Foreskin fibroblast (primary cell): ENCODE measurements at places on chromosomes 4 and X.

- no peak for DNase-seq
Observed at GRCh38 chr4:11428899-11429698, 405 bp upstream of the HS3ST1 start.

DNA sequence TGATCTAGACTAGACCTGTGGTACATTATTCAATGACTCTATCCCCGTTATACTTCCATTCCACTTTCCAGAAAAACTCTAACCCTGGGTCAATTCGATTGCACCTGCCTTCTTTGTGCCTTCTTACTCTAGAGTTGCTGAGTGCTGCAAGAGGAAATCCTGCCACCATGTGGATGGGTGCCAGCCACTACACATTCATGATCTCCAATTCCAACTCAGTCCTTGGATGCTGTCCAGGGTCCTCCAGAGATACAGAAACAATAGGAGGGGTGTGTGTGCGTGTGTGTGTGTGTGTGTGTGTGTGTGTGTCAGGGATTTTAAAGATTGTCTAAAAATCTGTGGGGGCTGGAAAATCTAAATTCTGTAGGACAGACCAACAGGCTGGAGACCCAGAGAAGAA, 42.9 kb upstream of the INTS6L start:
- DNase-seq, result peak; percentile 79

DNA sequence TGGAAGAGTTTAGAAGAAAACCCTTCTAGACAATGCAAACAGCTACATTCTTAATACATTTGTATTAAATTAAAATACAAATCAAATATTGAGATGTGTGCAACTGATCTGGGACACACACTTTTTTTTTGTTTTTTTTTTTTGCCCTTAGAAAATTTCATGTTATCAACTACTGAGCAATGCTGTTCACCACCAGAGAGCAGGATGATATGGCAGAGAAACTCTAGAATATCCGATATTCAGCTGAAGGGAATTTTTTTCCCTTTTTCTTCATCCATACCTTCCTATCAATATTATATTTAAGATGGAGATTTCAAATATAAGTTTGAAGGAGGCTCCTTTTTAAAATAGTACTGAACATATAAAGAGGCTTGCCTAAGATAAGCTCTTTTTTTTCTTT, 1.0 kb downstream of the NDST3 start:
- DNase-seq, result no peak

DNA sequence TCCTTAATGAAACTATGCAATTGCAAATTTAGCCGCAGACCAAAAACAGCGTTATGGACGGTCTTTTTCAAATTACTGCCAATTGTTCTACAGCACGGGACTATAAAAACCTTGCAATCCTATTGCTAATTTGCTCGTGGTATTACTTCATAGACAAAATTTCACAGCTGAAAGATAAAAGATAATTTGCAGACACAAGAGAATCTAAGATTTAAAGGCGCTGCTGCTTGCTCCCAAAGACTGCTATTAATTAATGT, 1.4 kb upstream of the CAMK2D start:
- no peak for DNase-seq

DNA sequence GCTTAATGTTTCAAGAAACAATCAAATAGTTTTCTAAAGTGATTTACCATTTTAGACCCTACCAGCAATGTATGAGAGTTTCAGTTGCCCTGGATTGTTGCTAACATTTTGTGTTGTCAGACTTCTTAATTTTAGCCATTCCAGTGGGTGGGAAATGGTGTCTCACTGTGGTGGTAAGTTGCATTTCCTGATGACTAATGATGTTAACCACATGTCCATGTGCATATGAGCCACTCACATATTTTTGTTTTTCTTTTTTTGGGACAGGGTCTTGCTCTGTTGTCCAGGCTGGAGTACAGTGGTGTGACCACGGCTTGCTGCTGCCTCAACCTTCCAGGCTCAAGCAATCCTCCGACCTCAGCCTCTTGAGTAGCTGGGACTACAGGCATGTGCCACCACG, 48.3 kb downstream of the MED28 start:
- peak; percentile 50 for DNase-seq

GRCh38 chr4:23937173-23937572, 47.3 kb upstream of the PPARGC1A start:
- peak; percentile 87 for DNase-seq

DNA sequence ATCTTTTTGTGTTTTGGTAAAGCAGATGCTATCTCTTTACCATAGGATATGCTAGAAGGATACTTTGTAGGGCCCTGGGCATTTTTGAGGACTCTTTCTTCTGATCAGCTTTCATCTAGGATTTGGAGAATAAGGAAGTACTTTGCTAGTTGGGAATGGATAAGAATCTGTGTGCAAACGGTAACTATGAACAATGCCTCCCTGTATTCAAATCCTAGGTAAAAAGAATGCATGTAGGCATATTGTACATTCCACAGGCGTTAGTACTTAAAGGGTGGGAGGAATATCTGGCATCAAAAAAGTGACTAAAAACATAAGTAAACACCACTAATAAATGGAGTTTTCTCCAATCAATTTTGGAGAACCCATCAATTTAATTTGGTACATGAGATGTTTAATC, 59.7 kb downstream of the SH3BGRL start:
- DNase-seq, result peak; percentile 13

GRCh38 chrX:109264878-109265277, 217.0 kb downstream of the GUCY2F start:
- DNase-seq, result no peak

DNA sequence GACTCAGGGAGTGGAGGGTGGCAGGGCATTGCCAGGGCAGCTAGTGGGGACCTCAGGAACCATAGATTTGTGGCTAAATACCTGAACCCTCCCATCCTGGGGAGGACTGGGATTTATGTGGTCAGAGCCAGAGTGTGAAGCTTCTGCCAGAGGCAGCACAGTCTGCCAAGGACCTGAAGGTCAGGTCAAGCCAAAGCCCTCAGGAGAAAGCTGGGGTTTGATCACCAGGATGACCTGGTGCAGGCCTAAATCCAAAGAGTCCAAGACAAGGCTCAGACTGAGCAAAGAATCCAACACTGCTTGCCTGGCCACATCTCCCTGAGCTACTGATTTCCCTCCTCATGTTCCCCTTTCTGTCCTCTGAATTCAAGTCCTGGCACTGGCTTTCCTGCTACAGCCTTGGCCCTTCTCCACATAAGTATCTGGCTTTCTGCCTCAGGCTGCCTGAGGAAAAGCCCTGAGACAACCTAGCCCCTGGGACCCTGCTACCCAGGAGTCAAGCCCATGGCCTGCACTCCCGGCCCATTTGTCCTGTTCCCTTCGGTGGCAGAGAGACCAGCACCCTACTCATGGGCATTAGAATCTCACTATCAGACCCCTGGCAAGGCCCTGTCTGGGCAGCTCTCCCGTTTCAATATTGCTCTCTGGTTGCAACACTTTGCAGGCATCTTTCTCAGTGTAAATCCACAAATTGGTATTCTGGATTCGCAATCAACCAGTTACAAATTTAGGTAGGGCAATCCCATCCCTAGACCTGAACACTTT, 39.3 kb upstream of the SLC25A43 start:
- no peak for DNase-seq

DNA sequence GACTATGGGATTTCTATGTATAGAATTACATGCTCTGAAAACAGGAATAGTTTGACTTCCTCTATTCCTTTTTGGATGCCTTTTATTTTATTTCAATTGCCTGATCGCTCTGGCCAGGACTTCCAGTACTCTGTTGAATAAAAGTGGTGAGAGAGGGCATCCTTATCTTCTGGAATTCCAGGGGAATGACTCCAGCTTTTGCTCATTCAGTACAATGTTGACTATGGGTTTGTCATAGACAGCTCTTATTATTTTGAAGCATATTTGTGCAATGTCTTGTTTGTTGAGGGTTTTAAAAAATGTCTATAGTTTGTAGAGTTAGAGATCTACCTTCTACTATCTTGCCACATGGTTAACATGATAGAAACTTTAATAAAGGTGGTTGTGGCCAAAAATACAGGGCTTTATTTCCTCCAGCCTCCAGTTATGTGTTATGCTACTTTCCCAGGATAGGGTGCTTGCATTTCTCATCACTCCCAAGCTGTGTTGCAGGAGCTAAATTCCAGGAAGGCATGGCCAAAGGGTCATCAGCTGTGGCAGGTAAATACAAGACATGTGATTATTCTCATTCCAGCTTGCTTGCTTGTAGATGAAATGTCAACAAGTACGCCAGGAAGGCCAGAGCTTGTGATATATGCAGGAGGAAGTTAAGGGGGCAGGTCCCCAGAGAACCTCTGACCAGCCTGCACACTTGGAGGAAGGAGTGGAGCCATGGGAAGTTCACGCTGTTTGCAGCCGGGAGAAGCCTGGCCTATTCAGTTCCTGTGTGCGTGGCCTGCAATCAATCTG, 142.4 kb upstream of the CPXCR1 start:
- no peak for DNase-seq

GRCh38 chr4:189029976-189030504, 890.8 kb downstream of the TRIML1 start:
- DNase-seq, result no peak

DNA sequence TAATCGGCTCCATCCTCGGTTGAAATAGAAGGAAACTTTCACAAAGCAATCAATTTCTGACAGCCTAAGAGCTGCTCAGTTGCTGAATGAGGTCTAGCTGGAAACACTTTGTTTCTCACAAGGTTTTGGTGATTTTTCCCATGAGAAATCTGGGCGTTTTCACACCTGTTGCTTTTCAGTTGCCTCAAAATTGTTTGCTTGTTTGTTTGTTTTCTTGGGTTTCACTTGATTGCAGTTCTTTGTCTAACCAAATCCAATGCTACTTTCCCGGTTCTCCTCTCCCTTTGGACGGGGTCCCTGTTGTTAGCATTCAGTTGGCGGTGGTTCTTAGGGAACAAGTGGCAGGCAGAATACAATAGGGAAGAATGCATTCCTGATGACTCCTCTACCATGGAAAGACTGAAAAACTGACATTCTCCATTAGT, 135.5 kb downstream of the PALLD start:
- no peak for DNase-seq

DNA sequence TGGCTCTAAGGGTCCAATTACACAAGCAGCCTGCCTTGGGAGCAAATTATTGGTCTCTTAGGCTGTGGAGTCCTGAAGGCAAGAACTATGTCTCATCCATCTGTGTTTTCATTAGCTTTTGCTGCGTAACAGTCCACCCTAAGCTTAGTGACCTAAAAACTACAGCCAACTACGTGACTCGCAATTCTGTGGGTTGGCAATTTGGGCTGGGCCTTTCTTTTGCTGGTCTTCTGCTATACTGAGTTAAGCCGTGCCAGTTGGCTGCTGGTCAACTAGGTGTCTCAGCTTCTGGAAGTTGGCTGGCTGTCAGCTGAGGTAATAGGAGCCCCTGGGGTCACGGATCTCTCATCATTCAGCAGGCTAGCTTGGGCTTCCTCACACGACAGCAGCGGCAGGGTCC, 205.6 kb upstream of the S100G start:
- DNase-seq, result no peak

DNA sequence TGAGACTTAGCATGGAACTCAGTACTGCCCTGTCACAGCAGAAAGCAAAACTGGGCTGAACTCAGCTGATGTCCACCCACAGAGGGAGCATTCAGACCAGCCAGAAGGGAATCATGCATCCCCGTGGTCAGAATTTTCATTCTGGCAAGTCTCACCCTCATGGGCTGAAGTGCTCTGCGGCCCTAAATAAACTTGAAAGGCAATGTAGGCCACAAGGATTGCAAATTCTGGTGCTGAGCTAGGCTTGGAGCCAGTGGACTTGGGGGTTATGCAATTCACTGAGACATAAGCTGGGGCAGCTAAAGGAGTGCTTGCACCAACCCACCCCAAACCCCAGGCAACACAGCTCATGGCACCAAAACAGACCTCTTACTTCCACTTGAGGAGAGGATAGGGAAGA, 494.1 kb downstream of the GABRG1 start:
- DNase-seq, result no peak

DNA sequence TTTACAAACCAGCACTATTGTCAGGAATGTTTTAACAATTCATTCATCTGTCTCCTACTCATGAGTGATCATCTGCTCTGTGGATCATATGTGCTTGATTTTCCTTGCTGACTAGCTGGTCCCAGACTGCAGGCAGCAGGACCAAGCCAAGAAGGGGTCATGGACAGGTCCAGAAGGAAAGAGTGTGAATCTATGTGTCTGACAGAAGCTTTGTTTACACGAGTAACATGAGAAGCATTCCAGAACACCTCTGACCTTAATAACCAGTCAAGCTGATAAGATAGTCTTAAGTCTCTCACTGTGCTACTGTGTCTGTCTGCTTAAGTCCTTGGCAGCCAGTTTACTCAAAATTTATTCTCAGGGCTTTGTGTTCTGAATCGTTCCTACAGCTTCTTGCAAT, 39.0 kb downstream of the GUCY1A1 start:
- DNase-seq, result no peak

GRCh38 chr4:98851806-98852205, 77.1 kb downstream of the EIF4E start:
- DNase-seq, result peak; percentile 21

DNA sequence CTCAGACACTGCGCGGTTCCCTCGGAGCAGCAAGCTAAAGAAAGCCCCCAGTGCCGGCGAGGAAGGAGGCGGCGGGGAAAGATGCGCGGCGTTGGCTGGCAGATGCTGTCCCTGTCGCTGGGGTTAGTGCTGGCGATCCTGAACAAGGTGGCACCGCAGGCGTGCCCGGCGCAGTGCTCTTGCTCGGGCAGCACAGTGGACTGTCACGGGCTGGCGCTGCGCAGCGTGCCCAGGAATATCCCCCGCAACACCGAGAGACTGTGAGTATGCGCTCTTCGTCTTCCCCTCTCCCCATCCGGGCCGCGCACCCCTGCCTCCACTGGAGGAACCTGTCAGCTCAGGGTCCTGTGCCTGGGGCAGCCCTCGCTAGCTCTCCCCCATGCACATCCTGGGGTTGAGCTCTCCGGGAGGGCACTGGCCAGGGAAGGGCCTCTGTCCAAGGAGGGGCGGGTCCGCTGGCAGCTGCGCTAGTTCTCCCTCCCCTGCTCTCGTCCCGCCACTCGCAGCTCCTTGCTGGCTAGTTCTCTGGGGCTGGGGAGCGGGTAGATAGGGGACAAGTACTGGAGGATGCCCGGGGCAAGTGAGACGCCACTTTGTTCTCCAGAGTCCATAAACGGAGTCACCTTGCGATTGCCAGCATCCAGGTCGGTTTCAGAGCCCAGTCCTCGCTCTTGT, 2.2 kb downstream of the SLIT2 start:
- peak; percentile 75 for DNase-seq

DNA sequence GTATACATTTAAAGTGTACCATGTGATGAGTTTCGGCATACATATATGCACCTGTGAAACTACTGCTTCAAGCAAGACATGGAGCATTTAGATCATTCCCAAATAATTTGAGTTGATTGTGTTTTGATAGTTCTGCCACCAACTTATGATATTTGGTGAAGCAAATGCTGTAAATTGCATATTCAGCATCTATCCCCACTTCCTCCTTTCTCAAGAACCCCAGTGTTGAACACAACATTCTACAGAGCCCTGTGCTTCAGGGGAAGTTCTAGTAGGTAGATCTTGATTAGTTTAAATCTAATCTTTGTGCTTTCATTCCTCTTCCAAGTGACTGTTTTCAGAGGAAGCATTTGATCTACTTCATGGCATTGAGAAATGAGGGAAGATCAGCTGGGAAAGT, 5.4 kb upstream of the SHROOM3 start:
- no peak for DNase-seq

GRCh38 chr4:173121076-173121561, 47.5 kb upstream of the GALNT7 start:
- peak; percentile 31 for DNase-seq
